ENCODE measurements at places on chromosomes 6 and 20. TPM values are rescaled to one million over a fixed set of nuclear protein-coding genes. Genes with fewer than 3 reads are reported as not detected.

Gene SLC23A2
- 10.2 TPM for total RNA-seq

Gene RNF182
- 6.4 TPM for total RNA-seq

Gene RBPJL
- total RNA-seq: not detected

Gene CYP39A1
- not detected for total RNA-seq

Gene OOEP
- not detected for total RNA-seq

Gene EPHA7
- not detected for total RNA-seq

Gene C20orf141
- total RNA-seq: not detected

Gene NAA20
- 35.7 TPM for total RNA-seq

Gene EDN3
- not detected for total RNA-seq

Gene MAP7
- 0.36 TPM for total RNA-seq

Gene RSPO3
- not detected for total RNA-seq

Gene SNX5
- 85.0 TPM for total RNA-seq

Gene HNF4A
- not detected for total RNA-seq

Gene NKX2-2
- not detected for total RNA-seq

Gene BNIP5
- total RNA-seq: not detected

Gene TRERF1
- total RNA-seq: 6.7 TPM

Gene IL17F
- not detected for total RNA-seq

Gene NT5DC1
- total RNA-seq: 11.7 TPM

Gene CDYL
- total RNA-seq: 92.1 TPM

Gene CALHM4
- total RNA-seq: not detected

Gene PDE10A
- total RNA-seq: 12.4 TPM

Gene TRIM39
- 10.0 TPM for total RNA-seq

Gene PRL
- total RNA-seq: not detected

Gene IL20RA
- total RNA-seq: not detected

Gene ABRACL
- 42.8 TPM for total RNA-seq

Gene PPP1R16B
- total RNA-seq: not detected

Gene WFDC5
- total RNA-seq: not detected

Gene SPATA2
- 1.4 TPM for total RNA-seq

Gene TASP1
- 7.9 TPM for total RNA-seq

Gene CEP85L
- 24.2 TPM for total RNA-seq

Gene CSNK2A1
- total RNA-seq: 151 TPM

Gene WTAP
- total RNA-seq: 124 TPM

Gene SMOC2
- not detected for total RNA-seq

Gene SOX18
- not detected for total RNA-seq

Gene CNBD2
- 0.56 TPM for total RNA-seq

Gene PNPLA1
- total RNA-seq: not detected

Gene DACT2
- not detected for total RNA-seq

Gene NRN1
- not detected for total RNA-seq

Gene BHLHE23
- not detected for total RNA-seq

Gene SNAI1
- total RNA-seq: 0.54 TPM

Gene CLPSL2
- not detected for total RNA-seq

Gene NFATC2
- total RNA-seq: 0.28 TPM

Gene SLC22A1
- total RNA-seq: not detected

Gene THBD
- total RNA-seq: under 0.01 TPM

Gene CST5
- total RNA-seq: not detected

Gene PRND
- not detected for total RNA-seq

Gene OR2B2
- total RNA-seq: not detected

Gene TMEM244
- total RNA-seq: 0.28 TPM

Gene MLN
- total RNA-seq: not detected

Gene C6orf58
- not detected for total RNA-seq

Gene TRIM15
- total RNA-seq: not detected

Gene MAFB
- total RNA-seq: not detected

Data from IMR-90 (cell line).